Psoas muscle (tissue), 8 donors: ENCODE measurements at places on chromosomes 7 and 10. TPM values are rescaled to one million over a fixed set of nuclear protein-coding genes. Genes with fewer than 3 reads are reported as not detected.

DNA sequence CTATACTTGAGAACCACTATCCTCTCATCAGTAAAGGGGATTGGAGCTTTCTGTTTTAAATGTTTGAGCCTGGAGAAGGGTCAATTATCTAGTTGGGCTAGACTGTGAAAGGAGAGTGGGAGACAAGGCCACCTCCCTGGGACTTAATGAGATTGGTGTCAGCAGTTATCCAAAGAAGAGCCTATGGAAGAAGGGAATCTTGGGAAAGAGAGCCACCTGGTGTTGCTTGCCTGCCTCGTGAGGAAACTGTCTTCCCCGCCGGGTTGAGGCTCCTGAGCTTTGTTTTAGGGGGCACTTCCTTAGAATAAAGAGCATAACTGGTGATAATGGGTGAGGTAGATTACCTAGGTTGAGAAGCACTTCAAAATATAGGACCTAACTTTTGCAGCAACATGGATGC, 32.0 kb upstream of the ABCB4 start:
- no peak overlapping the region for H3K27ac ChIP-seq
- H3K4me3 ChIP-seq, result no peak overlapping the region

GRCh38 chr7:17153536-17153935, 144.9 kb upstream of the AHR start:
- no peaks in the 10 kb centered on the region for H3K27me3 ChIP-seq
- no peak overlapping the region for H3K4me3 ChIP-seq
- no peaks in the 10 kb centered on the region for H3K36me3 ChIP-seq
- no peak for DNase-seq

DNA sequence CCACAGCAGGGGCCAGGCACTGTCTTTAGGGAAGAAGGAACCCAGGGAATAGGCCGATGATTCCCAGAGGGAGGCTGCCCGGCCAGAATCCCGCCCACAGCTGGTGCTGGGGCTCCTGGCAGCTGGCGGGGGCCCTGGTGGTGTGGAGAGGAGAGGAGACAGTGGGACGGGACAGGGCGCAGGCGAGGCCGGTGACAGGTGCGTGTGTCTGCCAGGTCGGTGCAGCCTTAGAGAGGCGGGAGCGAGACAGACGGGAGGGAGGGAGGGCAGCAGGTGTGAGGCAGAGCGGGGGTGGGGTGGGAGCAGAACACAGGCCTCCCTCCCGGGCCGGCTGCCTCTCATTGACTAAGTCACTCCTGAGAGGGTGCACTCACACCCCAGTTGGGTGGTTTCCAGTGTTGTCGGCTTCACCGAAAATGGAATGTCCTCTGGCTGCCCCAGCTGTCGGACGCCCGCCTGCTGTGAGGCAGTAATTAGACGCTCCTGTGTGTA, 55.2 kb downstream of the ELFN1 start:
- H3K4me1 ChIP-seq, result peaks cover 7% of the 10 kb centered on the region
- H3K36me3 ChIP-seq, result no peaks in the 10 kb centered on the region
- H3K27ac ChIP-seq, result peak overlapping the region; percentile 61
- no peaks in the 10 kb centered on the region for H3K27me3 ChIP-seq
- no peak overlapping the region for H3K4me3 ChIP-seq
- DNase-seq, result peak; percentile 92

- no peak overlapping the region for H3K27ac ChIP-seq
- no peaks in the 10 kb centered on the region for H3K36me3 ChIP-seq
- H3K4me3 ChIP-seq, result no peak overlapping the region
These were observed 349.7 kb downstream of the KIF20B start for GRCh38 chr10:90051053-90051452.

- peak; percentile 72 for DNase-seq
- no peaks in the 10 kb centered on the region for H3K27me3 ChIP-seq
- H3K27ac ChIP-seq, result peak overlapping the region; percentile 94
- peak overlapping the region; percentile 30 for H3K4me3 ChIP-seq
- peaks cover 59% of the 10 kb centered on the region for H3K36me3 ChIP-seq
These were observed 60.5 kb downstream of the GTF2IRD1 start for GRCh38 chr7:74514131-74514591.

DNA sequence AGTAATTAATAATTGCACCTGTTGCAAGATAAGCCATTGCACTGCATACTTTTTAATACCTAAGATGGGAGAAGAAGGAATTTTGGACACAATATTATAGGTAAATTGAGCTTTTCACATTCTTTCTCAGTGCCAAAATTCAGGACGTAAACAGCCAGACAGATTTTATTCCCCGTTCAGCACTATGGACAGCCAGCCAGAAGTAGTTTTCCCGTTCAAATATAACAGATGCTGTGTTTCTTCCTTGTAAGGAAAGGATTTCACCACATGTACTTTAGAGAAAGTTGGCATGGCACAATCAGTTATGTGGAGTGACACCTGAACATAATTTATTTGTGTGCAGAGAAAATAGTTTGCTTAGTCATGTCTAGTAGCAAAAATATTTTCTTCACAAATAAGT, 34.8 kb downstream of the SEMA3E start:
- H3K27ac ChIP-seq, result no peak overlapping the region
- no peaks in the 10 kb centered on the region for H3K36me3 ChIP-seq
- no peaks in the 10 kb centered on the region for H3K4me1 ChIP-seq

DNA sequence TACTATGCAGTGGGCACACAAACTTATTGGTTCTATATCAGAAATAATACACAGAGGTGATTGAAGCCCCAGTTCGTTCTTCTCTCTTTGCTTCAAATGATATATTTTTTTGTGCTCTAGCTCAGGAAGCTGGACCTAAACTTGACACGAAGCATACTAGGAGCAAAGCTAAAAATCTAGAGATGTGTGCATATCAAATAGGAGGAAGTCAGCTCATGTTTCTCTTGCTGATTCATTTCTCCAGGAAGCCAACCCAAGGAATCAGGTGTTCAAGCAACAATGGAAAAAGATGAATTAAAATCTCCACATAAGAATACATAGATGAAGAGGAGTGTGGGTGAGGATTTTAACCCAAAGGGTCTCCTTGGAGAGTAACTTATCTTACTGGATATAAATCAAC, 432.5 kb downstream of the KCNMA1 start:
- H3K36me3 ChIP-seq, result no peaks in the 10 kb centered on the region
- H3K4me1 ChIP-seq, result peaks cover 14% of the 10 kb centered on the region
- DNase-seq, result no peak
- no peaks in the 10 kb centered on the region for H3K27me3 ChIP-seq

DNA sequence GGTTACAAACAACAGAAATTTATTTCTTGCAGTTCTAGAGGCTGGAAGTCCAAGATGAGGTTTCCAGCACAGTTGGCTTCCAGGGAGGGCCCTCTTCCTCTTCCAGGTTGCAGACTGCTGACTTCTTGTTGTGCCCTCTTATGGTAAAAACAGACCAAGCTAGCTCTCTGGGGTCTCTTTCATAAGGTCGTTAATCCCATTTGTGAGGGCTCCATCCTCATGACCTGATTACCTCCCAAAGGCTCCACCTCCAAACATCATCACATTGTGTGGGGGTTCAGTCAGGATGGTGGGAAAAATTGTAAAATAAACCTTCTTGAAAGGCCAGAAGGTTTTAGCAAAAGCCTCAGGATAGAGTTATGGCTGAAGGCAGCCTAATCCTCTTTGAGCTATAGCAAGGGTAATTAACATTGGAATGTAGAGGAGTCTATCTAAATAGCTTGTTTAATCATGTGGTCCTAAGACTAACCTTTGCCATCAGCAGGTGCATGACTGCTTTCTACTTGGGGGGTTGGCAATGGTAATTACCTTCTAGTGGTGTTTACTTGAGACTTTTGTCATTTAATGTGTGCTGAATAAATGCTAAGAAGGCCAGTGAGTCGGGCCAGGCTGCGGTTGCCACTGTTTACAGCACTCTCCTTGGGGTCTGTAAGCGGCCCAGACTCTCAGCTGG, 80.8 kb downstream of the PPP1R17 start:
- H3K4me3 ChIP-seq, result no peak overlapping the region
- H3K27me3 ChIP-seq, result no peaks in the 10 kb centered on the region
- H3K36me3 ChIP-seq, result no peaks in the 10 kb centered on the region
- H3K27ac ChIP-seq, result no peak overlapping the region

DNA sequence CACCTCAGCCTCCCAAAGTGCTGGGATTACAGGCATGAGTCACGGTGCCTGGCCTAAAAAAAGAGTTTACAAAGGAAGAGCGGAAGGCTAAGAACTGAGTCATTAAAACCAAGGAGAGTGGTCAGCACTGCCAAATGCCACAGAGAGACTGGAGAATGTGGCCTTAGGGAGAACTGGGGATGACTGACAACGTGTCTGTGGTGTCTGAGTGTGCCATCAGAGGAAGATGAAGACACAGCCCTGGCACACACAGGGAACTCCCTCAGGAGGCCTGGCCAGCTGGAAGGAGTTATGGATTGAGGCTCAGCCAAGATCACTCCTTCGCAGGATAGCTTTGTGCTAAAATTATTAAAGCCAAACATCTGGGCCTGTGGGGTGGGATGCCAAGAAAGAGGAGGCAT, 3.9 kb upstream of the INA start:
- H3K4me3 ChIP-seq, result no peak overlapping the region
- H3K27me3 ChIP-seq, result peaks cover 21% of the 10 kb centered on the region
- no peaks in the 10 kb centered on the region for H3K36me3 ChIP-seq
- H3K27ac ChIP-seq, result no peak overlapping the region

- H3K4me1 ChIP-seq, result no peaks in the 10 kb centered on the region
- DNase-seq, result no peak
- H3K27ac ChIP-seq, result no peak overlapping the region
- H3K36me3 ChIP-seq, result no peaks in the 10 kb centered on the region
- H3K4me3 ChIP-seq, result no peak overlapping the region
These were observed 587.5 kb downstream of the PTPRN2 start for GRCh38 chr7:158000160-158000559.

The ANKRD61 gene
- 0.27 TPM for total RNA-seq

The GPR146 gene
- total RNA-seq, result 8.0 TPM

The HILPDA gene
- total RNA-seq, result 6.0 TPM

The STEAP1B gene
- total RNA-seq, result 1.2 TPM

The SFTPA1 gene
- 1.1 TPM for total RNA-seq

The TFEC gene
- total RNA-seq, result 0.71 TPM

The FOXI2 gene
- not detected for total RNA-seq
